CMK (cell line): ENCODE measurements at places on chromosomes 6 and 20.

DNA sequence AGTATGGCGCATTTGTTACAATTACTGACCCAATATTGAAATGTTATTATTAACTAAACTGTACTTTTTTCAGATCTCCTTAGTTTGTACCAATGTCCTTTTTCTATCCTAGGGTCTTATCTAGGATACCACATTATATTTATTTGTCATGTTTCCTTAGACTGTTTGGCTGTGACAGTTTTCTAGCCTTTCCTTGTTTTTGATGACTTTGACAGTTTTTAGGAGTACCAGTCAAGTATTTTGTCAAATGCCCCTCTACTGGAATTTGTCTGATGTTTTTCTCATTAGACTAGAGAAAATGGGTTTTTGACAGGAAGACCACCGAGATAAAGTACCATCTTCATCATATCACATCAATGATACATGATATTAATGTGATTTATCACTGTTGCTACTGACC is 14.6 kb downstream of the CCNC start:
- no peak for DNase-seq

- no peak for DNase-seq
Measured at GRCh38 chr6:38794682-38795081, 79.6 kb downstream of the DNAH8 start.

DNA sequence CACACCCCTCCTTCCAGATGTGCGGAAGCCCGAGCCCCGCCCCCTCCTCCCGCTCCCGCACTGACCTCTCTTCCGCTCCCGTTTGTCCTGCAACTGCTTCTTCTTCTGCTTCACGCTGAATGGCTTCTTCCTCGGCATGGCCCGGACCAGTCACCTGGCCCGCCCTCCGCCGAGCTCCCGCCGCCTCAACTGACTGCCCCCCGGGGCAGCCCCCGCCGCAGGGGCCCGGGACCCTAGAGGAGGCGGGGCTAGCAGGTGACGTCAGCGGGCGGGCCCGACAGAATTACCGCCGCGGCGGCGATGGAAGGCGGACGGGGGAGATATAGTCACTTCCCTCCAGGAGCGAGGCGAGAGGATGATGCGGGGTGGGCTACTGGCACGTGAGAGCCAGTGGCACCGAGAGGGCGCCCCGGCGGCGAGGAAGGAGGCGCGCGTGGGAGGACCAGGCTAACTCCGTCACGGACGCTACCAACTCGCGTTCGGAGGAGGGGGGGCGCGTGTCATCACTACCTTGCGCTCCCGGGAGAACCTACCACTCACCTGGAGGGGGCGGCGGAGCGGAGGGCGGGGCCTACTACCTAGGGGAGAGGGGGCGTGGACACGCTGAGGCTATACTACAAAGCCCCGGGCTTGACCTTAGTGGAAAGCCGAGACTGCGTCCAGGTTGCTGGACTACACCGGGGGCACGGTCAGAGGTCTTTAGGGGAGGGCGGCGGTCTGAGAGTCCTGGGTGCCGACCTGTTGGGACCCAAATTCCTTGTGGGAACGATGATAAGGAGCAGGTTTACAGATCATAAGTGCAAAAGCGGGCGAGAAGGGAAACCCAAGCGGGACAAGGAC is at the start of gene GNL1:
TSS of gene GNL1 (minus strand) at position 424 of the 840 bp plus-strand sequence. CDS start at position 138, 286 bp downstream.
- DNase-seq, result peak; percentile 84

DNA sequence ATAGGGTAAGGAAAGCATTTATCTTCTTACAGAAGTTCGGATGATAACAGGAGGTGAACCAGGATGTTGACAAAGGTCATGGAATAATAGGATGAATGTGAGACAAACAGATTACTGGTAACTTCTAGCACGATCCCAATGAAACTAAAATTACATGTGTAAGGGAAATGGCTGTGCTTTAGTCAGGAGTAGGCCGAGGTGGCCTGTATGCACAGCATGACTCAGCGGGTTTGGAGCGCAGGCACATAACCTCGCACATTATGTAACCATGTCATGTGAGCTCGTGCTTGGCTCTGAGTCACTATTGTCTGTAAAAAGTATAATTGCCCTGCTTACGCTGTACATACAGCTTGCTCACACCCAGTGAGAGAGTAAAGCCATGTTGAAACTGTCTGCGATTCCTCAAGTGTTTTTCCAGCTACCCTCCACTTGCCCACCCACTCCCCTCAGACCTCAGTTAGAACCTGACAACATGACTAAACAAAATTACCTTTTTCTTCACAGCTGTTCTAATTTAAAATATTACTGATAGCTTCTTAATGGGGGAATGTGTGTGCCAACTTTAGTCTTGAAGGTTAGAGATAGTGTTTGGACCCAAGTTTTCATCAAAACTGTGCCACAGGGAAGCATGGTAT is 8.2 kb downstream of the CYB5R4 start:
- DNase-seq, result no peak

GRCh38 chr6:52640170-52640569 is 30.7 kb upstream of the TMEM14A start:
- no peak for DNase-seq

DNA sequence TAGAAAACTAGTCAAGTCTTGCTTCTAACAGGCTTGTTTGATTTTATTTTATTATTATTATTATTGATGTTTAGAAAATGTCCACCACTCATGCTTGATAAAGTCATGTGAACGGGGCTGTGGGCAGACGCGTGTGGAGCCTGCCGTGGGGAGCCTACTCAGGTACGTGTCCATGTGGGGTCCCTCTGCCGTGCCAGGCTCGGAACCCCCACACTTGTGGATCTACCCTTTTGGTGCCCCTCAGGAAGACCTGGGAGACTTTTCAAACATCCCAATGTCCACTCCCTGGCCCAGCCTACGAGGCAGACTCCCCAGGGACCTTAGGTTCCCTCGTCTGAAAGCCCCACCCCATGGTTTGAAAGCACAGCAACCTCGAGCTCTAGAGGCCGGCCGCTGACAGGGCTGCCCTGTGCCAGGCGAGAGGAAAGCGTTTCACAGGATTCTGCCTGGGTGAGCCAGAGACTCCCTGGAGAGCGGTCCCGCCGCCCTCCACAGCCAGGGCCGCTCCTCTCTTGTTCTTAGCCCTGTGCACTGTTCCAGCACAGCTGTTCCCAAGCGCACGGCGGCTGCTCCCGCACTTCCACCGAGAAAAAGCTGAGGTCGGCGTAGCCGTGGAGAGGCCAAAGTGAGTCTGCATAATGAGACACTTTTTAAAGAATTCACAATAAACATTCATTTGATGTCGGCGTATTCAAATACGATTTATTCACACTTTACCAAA is 249.7 kb downstream of the TTLL2 start:
- no peak for DNase-seq

DNA sequence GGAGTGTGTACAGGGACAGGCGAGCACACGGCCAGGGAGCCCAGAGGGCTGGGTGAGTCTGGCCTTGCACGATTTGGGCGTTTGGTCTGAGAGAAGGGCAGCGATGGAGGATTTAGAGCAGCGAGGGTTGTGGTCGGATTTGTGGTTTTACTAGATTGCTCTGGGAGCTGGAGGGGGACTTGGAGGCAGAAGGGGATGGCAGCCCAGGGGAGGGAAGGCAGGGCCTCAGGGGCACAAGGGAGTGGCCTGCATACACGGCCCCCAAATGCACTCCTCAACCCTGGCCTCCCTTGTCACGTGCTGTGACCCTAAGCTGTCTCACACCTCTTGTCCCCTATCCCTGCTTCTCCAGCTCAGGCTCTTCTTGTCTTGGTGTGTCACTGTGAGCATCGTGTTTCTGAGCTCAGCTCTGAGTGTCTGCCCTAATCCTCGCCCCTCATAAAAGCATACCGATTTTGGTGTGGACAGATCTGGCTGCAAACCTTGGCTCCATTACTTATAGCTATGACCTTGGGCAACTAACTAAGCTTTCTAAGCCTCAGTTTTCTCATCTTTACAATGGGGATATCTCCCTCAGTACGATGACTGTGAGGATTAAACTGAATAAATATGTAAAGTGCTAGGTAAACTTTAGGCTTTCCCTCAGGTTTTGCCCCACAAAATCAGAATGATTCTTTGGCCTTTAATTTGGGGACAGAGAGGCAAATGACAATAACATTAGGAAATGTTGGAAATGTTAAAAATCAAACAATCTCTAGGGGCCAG is 120.1 kb upstream of the ARMC2 start:
- no peak for DNase-seq

- no peak for DNase-seq
Measured at GRCh38 chr20:341682-342081, 5.2 kb upstream of the NRSN2 start.

GRCh38 chr20:39588148-39588757 is 626.1 kb downstream of the DHX35 start:
- DNase-seq, result no peak

GRCh38 chr6:156719395-156719719 is 57.8 kb upstream of the ARID1B start:
- DNase-seq, result no peak

DNA sequence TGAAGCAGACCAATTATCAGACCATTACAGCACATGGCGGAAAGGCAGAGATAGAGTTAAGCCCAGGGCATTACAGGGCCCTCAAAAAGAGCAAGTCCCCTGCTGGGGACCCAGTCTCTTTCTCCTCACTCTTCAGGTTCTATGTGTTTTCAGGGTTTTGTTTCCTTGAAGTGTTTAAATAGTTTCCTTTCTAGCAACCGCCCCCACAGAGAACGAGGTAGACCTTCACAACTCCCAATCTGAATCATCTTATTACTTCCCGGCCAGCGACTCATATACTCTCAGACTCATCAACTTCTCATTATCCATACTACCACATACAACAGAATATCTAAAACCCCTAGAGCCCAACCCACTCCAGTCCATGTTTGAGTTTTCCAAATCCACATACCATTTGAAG is 526.6 kb upstream of the ARID1B start:
- DNase-seq, result no peak

- DNase-seq, result no peak
Measured at GRCh38 chr6:84763003-84763885, 1.2 kb downstream of the TBX18 start.

- DNase-seq, result no peak
Measured at GRCh38 chr20:4782378-4782772, 60.7 kb downstream of the PRND start.

DNA sequence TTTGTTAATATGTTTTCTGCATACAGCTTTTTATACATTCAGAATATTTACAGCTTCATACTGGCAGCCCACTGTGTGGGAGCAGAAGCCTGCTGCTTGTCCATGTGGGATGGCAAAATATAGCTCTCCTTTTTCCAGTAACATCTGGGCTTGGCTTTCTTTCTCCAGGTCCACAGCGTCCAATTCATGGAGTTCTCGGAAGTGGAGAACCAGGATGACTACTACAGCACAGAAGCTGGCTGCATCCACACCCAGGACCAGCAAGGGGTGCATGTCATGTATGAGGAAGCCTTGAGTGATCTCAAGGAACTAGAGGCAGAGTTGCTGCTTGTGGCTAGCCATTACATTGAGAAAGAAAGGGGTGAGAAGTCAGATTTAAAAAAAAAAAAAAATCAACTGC is 143.1 kb downstream of the CD164 start:
- DNase-seq, result no peak

DNA sequence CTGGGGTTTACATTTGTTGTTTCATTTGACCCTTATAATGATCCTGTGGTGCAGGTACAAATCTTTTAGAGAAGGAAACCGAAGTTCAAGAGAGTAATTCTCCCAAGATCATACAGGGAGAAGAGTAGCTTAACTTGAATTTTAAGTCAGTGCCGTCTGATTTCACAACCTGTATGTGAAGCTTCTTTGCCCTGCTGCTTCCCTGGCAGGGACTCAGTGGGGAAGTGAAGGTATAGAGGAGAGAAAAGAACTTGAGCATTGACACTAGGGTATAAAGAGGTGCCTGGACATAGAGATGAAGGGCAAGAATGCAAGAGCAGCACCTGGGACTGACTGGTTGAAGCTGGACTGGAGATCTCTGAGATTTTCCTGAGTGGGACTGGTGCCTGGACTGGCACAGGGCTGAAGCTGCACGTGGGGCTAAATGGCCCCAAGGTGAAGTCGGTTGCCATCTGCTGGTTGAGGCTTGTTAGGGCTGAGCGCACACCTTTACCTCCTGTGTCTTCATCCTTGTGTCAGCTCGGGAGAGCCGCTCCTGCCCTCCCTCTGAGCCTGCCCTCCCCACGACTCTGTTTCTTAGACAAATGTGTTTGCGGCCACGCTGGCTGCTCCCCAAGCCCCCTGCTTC is 41.8 kb downstream of the FARS2 start:
- no peak for DNase-seq

- DNase-seq, result no peak
Measured at GRCh38 chr20:1569415-1569881, 11.9 kb upstream of the SIRPD start.

GRCh38 chr20:47927385-47927851 is 142.1 kb upstream of the SULF2 start:
- DNase-seq, result no peak

DNA sequence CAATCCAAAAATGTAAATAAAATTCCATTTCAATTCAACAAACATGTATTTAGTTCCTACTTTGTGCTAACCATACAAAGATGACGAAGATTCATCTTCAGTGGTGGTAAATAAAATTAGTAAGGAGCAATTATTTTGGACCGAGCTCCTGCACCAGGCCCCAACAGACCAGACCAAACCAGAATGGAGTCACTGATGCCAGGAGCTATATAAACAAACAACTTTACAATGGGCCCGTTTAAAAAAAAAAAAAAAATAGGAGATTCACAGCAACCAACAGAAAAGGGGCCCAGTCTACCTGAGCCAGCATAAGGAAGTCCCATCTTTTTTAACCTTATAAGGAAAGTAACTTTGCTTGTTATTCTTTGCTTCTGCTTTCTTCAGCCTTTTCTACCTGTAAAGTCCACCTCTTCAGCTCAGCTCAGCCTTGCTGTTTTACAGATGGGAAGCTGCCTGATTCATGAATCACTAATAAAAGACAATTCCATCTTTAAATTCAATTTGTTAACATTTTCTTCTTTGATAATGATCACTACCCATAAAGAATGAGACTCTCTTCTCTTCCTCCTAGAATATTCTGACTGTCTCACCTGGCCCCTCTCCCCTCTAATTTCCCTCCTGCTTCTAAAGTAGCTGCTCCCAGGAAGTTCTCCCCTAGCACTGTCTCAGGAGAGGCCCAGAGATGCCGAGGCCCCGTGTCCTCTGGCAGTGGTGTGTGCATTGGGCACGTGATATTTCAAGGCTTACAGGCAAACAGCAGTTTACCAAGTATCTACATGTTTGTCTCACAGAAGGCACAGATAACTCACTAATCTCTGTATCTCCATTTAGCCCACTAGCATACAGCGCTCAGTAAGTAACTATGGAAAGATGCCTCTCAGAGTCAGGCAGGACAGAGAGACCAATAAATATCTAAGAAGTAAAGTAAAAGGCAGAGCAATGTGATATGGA is 8.4 kb downstream of the MBOAT1 start:
- no peak for DNase-seq

GRCh38 chr6:118649918-118650581 is 1.3 kb downstream of the CEP85L start:
- no peak for DNase-seq

GRCh38 chr6:5398530-5398929 is 137.2 kb downstream of the FARS2 start:
- no peak for DNase-seq

GRCh38 chr20:23032056-23032749 is 2.9 kb upstream of the SSTR4 start:
- no peak for DNase-seq

GRCh38 chr20:34951252-34951651 is 4.4 kb downstream of the GSS start:
- no peak for DNase-seq

GRCh38 chr20:43383026-43383795 is 74.5 kb upstream of the SRSF6 start:
- DNase-seq, result no peak

- DNase-seq, result no peak
Measured at GRCh38 chr6:170189236-170189635, 101.6 kb downstream of the DLL1 start.
